Fibroblast of mammary gland (primary cell): ENCODE measurements at places on chromosomes 1 and 21.

GRCh38 chr1:119485201-119485600 is 21.8 kb upstream of the HSD3B1 start:
- DNase-seq = no peak

DNA sequence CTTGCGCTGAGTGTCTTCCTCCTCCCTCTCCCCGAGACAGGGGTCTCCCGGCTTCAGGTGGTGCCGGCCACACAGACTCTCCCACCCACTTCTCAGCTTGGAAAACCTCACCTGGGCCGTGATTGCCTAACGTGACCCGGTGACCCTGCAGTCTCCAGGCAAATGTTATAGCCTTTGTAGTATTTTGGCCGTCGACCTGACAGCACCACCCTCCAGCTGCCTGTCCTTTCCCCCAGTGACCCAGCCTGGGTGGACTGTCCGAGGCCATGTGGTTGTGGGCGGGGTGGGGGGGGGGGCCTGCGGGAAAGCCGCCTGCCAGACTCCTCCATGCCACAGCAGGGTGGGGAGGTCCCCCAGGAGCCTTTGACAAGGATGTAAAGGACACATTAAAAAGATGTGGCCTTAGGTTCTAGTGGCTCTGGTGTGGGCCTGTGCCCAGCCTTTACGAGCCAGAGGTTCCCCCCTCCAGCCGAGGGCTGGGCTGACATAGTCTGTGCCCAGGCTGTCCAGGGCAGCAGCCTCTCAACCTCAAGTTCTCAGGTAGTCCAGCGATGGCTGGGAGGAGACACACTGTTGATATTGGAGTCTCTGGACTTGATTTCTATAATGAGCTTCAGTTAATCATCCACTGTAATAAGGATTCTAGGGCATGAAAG is 8.1 kb downstream of the TOR3A start:
- DNase-seq = no peak

DNA sequence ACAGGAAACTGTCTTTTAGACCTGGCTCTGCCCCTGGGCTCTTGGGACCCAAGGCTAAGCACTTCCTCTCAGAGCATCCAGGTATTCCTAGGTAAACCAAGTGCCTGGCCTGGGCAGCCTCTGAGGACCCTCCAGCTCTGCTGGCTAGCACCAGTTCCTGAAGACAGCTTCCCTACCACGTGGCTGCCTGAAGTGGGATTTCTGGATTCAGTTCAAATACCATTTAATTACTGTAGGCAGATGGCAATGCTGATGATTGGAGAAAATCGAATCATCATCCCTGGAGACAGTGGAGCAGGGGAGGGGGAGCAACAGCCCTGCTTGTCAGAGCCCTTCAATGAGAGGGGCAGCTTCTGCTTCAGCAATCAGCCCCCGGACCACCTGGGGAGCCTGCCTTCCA is 11.9 kb downstream of the KIF21B start:
- DNase-seq = no peak

DNA sequence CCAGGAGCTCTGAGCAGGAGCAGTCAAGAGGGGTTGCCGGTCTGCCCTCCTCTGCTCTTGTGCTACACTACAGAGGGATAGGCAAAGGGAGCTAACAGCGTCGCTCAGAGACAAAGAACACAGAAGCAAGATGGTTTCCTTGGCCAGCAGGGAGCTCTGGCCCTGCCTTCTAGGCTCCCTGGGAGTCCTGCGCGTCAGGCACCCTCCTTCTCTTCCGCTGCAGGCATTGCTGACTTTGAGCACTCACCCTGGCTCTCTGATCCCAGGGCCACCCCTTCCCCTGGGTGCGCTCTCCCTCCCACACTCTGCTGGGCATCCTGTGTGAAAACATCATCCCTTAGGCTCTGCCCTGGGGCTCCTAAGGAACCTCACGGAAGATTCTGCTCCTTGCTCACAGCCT is 489 bp downstream of the TNNI1 start:
- DNase-seq = no peak

GRCh38 chr1:2301607-2302291 is 73.6 kb downstream of the SKI start:
- no peak for DNase-seq

- DNase-seq = peak; percentile 45
Observed at GRCh38 chr1:151832318-151832980, 847 bp upstream of the RORC start.

GRCh38 chr1:102032534-102032933 is 35.8 kb upstream of the OLFM3 start:
- no peak for DNase-seq

DNA sequence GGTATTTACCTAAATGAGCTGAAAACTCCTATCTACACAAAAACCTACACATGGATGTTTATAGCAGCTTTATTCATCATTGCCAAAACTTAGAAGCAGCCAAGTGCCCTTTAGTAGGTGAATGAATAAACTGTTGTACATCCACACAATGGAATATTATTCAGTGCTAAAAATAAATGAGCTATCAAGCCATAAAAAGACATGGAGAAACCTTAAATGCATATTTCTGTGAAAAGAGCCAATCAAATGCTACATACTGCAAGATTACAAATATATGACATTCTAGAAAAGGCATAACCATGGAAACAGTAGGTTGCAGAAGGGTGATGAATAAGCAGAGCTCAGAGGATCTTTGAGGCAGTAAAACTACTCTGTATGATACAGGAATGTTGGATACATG is 23.3 kb downstream of the ABCB10 start:
- DNase-seq = no peak

DNA sequence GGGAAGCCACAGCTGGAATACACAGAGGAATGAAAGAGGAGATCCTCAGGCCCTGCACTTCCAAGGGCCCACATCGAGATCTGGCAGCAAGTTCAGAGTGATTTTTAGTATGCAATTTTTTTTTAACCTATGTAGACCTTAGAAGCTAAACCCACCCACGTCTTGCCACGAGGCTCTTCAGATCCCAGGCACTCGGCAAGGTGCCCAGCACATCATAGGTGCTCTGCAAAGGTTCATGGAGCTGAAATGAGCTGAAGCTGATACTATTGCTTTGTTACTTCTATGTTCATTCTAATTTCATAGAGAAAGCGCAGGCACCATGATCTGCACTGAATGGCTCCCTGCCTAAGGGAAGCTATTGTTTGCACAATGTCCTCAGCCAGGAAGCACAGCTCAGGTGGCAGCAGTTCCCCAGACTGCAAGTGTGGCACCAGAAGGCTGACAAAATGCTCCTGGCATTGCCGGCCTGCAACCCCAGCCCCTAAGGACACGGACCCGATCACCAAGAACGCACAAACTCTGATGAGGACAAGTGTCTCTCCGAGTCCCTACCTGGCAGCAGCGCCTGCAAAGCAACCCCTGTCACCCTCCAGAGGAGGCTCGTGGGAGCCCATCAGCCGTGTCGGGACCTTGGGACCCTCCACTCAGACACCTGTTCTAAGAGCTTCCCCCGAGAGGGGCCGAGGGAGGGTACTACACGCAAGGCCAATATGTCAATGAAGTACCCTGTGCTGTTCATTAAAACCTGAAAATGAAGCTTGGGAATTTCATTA is 264.2 kb downstream of the NPHP4 start:
- no peak for DNase-seq

DNA sequence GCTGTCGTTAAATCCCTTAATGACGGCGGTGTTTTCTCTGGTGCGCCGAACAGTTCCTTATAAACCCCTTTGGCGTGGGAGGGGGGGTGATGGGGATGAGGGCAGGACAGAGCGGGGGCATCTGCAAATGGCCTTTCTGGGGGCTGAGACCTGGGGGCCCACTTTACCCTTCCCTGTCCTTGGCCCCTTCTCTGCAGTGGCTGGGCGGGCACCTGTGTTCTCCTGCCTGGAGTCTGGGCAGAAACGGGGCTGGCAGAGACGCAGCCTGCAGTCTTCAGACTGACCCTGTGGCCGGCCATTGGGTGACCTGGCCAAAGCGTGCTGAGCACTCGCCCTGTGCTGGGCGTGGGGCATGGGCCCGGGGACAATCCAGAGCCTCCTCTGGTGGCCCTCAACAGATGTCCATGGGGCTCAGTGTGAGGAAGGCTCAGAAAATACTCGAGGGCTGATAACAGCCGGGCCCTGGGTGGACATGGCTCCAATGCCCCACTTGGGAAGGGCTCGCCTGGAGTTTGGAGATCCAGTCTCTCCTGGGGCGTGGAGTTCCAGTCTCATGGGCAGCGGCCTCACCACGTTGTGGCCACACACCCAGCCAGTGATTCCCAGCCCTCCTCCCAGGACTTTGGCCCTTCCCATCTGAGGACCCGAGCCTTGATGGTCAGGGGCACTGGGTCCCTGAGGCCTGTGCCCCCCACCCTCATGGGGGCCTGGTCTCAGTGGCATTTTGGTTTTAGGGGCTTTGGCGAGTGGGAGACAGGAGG is 50.8 kb upstream of the ACTRT2 start:
- no peak for DNase-seq

DNA sequence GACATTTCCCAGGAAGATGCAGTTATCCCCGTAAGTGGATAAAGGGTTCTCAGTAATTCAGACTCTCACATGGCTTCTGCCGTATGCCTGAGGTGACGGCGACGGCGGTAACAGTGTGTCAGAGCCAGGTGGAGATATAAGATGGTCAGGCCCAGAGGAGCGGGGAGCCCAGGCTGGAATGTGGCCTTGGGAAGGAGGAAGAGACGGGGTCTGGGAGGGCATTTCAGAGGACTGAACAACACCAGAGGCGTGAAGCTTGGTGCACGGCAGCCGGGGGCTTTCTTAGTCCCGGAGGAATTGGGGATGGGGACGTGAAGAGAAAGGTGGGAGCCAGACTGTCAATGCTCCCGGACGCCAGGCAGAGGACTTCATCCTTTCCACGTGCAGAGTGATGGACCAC is 1.0 kb downstream of the RER1 start:
- DNase-seq = no peak

GRCh38 chr21:37982496-37983318 is 66.5 kb upstream of the KCNJ6 start:
- no peak for DNase-seq

DNA sequence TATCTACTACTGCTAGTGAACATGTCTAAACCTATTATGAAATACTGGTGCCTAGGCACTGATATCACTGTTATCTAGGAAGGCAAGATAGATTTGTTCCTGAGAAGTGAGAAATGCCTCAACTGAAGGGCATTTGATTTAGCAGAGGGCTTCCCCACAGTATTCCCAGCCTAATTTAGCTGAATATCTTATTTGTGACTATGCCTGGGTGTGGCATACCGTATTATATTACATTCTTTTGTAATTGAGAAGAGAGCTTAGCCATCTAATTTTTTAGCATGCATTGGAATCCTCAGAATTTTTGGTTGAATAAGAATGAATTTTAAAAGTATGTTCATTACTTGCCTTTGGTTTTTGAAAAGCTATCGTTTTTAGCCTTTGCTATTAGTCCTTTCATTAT is 99.1 kb downstream of the ZP4 start:
- no peak for DNase-seq

- no peak for DNase-seq
Observed at GRCh38 chr1:65310078-65310587, 790 bp downstream of the DNAJC6 start.

DNA sequence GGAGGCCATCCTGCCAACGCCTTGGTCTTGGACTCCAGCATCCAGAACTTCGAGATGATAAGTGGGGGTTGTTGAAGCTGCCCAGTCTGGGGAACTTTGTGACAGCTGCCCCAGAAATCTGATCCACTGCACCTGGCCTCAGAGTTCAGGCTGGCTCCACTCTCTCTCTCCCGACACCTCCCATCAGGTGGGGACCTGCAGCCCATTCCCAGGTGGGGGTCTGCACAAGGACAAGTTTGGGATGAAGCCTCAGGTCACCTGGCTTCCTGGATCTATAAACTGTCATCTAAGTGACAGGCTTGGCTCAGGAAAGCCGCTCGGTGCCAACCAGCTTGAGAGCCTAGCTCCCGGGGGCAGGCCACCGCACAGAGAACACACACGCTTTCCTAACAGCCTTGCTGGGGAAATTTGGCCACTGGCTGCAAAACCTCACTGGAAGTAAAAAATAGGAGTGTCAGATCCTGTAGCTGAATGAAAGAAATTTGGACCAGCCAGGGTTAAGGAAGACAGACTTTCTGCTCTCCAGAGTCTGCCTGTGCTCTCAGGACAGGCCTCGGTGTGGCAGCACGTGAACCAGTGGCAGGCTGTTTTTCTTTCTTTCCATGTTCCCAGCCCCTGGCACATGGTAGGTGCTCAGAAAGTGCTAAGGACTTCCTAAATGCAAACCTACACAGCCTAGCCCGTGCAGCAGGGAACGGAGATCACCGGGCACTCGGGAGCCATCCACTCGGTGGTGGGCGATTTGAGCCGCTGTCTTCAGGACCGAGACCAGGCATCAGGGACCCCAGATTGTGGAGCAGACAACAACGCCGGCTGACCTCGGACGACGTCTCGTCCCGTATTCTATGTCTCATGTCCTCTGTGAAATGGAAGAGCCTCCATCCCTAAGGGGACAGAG is 42.6 kb upstream of the LBR start:
- no peak for DNase-seq

GRCh38 chr1:108199201-108199691 is 897 bp downstream of the SLC25A24 start:
- DNase-seq = peak; percentile 31

- peak; percentile 74 for DNase-seq
Observed at GRCh38 chr1:221840511-221841243, 98.8 kb upstream of the DUSP10 start.

GRCh38 chr1:11746795-11747487 is 11.0 kb downstream of the AGTRAP start:
- DNase-seq = no peak

GRCh38 chr1:36279110-36279788 is 26.9 kb upstream of the SH3D21 start:
- peak; percentile 76 for DNase-seq

DNA sequence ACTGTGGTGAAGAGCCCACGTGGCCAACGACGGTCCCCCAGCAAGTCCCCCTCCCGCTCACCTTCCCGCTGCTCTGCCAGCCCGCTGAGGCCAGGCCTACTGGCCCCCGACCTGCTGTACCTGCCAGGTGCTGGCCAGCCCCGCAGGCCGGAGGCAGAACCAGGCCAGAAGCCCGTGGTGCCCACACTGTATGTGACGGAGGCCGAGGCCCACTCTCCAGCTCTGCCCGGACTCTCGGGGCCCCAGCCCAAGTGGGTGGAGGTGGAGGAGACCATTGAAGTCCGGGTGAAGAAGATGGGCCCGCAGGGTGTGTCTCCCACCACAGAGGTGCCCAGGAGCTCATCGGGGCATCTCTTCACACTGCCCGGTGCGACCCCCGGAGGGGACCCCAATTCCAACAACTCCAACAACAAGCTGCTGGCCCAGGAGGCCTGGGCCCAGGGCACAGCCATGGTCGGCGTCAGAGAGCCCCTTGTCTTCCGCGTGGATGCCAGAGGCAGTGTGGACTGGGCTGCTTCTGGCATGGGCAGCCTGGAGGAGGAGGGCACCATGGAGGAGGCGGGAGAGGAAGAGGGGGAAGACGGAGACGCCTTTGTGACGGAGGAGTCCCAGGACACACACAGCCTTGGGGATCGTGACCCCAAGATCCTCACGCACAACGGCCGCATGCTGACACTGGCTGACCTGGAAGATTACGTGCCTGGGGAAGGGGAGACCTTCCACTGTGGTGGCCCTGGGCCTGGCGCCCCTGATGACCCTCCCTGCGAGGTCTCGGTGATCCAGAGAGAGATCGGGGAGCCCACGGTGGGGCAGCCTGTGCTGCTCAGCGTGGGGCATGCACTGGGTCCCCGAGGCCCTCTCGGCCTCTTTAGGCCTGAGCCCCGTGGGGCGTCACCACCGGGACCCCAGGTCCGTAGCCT is 46.8 kb downstream of the TRIM11 start:
- no peak for DNase-seq

- DNase-seq = peak; percentile 37
Observed at GRCh38 chr1:153922076-153922971, 448 bp downstream of the GATAD2B start.

- peak; percentile 50 for DNase-seq
Observed at GRCh38 chr1:87024936-87025540, 110.6 kb downstream of the HS2ST1 start.
